Urothelium cell line (cell line): ENCODE measurements at places on chromosomes 2 and 18.

DNA sequence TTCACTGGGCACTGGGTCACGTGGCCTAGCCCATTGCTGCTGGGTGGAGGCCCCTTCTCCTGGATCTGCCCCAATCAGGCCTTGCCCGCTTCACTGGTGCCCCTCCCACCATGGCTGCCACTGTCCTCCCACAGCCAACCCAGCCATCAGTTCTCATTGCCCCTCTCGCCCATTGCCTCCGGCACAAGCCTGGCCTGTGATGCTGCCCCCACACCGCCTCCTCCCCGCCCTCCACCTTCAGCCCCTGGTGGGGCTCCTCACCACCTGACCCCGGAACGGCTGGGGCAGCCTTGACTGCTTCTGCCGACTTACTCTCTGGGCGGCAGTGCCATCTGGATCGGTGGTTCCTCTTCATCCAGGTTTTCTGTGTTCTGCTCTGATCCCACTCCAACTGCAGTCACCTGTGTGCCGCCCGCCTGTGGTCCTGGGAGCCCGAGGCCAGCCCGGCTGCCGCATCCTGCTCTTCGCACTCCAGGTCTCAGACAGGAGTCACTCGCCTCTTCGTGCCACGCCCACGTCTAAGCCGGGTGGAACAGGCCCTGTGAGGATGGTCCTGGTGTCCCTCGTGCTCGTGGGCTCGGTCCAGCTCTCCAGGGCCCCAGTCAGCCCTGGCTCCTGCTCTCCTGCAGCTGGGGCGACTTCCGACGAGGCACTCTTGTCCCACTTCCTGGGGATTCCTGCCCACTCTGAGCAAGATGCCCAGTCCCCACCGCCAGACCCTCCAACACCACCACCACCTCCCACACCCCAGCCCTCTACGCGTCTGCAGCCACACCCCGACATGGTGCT, 14.2 kb downstream of the D2HGDH start:
- no peak for DNase-seq

- no peak for DNase-seq
These were observed 185.1 kb downstream of the TCF4 start for GRCh38 chr18:55402731-55403405.

DNA sequence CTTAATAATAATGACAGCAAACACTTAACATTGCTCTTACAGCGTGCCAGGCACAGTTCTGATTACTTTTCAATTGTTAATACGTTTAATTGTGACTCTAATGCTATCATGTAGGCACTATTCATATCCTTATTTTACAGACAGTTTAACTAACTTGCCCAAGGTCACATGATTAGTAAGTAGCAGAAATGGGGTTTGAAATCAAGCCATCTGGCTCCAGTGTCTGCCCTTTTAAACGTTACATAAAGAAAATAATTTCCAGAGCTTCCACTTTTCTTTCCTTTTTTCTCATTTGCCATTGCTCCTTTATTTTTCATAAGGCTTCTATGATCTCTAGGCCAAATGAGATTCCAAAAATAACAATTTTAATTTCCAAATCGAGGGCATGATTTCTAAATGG, 50.6 kb upstream of the IKZF2 start:
- DNase-seq: no peak

GRCh38 chr2:236584521-236585384, 15.1 kb downstream of the ACKR3 start:
- no peak for DNase-seq

- DNase-seq: no peak
These were observed 255.3 kb upstream of the ID2 start for GRCh38 chr2:8426550-8426949.

DNA sequence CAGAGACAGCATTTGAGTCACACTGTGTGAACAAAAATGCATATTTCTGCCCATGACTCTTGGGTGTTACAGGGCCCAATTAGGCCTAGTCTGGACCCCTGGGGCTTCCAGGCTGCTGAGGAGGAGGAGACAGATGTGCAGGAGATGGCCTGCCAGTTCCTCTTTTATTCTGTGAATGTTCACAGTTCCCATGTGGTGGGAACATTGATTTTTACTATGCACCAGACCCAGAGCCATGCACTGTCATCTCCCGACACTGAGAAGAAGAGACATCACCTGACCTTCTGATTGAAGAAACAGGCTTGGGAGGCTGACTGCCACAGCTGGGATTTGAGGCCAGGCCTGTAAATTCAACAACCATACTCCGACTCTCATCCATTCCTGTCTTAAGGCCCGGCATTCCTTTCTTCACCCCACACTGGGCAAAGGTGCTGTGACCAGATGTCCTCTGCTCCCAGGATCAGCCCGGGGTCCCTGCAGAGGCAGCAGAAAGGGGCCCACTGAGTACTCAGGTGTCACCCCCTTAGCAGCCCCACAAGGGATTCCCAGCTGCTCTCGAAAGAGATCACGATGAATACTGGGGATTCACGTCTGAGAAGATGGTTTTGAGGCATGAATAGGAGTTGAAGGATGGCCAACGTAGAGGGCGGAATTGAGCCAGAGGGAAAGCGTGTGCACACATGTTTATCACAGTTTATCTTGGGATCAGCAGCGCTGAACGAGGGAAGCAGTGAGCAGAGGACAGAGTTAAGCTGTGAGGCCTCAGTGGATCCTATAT, 3.6 kb upstream of the TFCP2L1 start:
- no peak for DNase-seq

DNA sequence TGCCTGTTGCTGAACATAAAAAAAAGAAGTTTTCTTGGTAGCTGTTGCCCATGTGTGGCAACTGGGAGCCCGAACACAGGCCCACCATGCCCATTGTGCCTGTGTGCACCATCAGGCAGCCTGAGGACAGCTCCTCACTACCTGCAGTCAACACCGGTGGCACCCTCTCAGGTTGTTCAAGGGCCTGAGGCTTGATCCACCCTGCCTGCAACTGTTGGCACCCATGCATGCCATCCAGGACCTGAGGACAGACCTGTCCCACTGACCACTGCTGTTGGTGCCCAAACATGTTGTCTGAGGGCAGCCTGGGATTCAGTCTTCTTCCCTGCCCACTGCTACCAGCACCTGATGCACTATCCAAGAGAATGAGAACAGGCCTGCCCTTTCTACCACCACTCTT, 661.1 kb upstream of the ZNF804A start:
- no peak for DNase-seq

DNA sequence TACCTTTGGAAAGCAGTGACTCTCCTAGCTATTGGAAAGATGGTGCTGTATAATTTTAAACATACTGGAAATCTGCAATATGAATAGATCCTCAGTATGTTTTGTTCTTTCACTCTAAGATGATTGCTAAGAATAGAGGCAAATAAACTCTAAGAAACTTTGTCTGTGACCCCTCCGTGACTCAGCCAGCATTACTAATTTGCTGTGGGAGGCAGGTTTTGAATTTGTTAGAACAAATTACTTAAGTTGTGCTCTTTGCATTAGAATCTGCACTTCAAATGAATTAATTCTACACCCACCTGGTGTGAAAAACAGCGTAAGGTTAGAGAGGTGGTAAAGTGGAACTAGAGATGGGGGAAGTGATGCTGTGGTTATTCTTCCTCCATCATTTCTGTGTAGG, 142.2 kb downstream of the RAPGEF4 start:
- no peak for DNase-seq

- peak; percentile 1 for DNase-seq
These were observed 14.6 kb downstream of the ABCG8 start for GRCh38 chr2:43853141-43854081.

DNA sequence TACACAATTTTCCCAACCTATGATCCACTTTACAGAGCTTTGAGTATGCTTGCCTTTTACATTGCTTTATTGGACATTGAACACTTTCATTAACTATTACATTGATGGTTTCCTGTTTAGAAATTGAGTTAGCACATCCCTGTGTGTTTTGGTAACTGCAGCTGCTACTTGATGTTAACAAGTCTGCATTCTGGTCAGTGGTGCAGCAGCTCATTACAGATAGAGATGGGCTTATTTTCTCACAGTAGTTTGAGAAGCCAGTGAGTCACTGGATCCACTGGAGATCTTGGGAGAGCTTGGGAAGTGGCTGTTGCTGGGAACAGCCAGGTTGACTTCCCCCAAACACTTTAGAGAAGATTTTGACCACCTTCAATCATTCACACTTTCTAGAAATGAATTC, 150.5 kb downstream of the ARHGAP15 start:
- DNase-seq: no peak

DNA sequence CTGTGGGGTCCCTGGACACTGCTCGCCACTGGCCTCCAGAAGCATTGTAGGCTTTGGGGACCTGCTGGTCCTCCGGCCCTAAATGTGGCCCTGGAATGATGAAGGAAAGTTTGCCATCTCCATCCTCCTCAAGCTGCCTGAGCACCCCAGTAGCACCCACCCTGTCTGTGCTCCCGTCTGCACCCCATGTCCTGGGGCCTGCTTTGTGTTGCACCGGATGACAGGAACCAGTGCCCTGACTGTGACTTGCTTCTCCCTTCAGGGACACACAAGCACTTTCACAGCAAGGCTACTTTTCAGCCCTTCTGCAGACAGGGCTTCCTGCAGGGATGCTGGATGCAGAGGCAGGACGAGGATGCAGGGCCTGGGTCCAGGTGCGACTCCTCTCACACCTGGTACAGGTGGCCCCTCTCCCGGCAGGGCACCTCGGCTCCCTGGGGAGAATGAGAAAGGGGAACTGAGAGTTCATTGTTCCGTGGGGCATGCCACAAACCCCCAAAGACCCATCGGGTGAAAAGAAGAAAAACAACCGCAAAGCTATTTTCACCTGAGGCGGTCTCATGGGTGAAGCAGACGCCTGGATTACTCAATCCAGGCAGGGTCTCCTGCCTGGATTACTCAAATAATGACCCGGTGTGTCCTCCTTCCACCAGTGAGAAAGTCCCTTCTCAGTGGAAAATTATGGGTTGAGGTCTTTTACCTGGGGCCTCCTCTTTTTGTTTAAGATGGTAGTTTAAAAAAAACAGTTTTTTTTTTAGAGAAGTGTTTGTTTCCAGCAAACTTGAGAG, 74.9 kb downstream of the LONRF2 start:
- no peak for DNase-seq

- no peak for DNase-seq
These were observed 43.2 kb upstream of the MRPL33 start for GRCh38 chr2:27728081-27728858.

GRCh38 chr2:155965415-155966063, 367.0 kb downstream of the NR4A2 start:
- DNase-seq: peak; percentile 12

DNA sequence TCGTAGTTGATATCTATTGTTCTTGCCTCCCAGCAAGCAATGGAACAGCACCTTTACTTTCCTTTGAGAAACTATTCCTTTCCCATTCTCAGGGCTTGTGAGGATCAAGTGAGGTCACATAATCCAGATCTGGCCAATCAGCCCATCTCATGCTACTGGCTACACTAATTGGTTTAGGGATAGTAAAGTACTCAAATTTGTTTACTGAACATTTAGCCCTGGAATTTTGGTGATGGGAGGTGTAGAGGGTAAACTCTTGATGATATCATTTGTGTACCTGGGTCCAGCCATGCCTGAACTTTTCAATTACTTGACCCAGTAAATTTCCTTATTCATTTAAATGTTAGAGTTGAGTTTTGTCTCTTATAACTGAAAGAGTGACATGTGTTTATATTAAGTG, 195.8 kb upstream of the TNP1 start:
- no peak for DNase-seq

- DNase-seq: no peak
These were observed 6.6 kb downstream of the HPCAL1 start for GRCh38 chr2:10309286-10309685.

DNA sequence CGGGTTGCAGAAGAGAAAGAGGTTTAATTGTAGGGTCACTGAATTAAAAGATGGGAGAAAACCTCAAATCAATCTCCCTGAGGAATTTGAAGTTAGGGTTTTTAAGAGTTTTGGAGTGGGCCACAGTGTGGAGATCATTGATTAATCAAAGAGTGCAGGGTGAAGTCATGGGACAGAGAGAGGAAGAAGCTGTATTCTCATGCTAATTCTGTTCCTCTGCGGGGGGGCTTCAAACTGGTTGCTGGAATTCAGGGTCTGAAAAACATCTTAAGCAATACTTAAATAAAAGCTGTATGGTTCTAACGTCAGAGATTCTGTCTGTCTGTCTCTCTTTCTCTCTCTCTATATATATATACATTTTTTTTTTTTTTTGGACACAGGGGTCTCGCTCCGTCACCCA, 169.8 kb upstream of the SPATS2L start:
- DNase-seq: no peak

- peak; percentile 9 for DNase-seq
These were observed 2.2 kb downstream of the HMSD start for GRCh38 chr18:63951302-63951705.

DNA sequence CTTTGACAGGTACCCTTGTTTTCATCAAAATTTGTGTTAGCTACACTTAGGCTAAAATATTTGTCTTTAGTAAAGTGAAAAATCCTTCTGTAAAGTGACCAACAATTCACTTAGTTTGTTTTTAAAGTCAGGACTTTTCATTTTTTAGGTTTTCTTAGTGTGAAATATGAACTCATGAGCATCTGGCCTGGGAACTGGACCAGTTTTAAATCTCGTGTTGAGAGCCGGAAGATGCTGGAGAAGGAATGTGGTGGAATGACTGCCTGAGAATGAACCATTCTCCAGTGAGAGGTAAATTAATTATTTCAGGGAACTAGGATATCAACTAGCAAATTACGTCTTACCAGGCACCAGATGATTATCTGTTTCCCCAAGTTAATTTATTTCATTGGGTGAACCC, 305.7 kb downstream of the AGPS start:
- DNase-seq: no peak

- DNase-seq: no peak
These were observed 167.3 kb downstream of the ASXL3 start for GRCh38 chr18:33745151-33745795.

- no peak for DNase-seq
These were observed 86.4 kb downstream of the LIMS1 start for GRCh38 chr2:108620656-108621055.

DNA sequence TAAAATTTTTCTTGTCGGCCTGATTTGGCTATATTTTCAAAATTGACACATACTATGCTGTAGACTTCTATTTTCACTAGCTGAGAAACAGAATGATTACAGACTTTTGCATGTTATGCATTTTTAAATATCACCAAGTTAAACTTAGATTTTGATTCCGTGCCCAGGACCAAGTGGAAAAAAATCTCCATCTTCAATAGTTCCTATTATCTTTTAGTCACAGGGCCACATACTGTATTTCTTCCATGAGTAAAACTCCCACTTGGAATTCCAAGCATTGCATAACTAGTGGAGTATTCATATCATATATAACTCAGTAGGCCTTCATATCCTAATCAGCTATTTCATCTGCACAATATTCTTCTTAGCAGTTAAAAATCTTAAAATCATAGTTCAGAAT, 470.9 kb downstream of the ARHGAP15 start:
- no peak for DNase-seq

GRCh38 chr2:73999881-74000597, 15.3 kb downstream of the TET3 start:
- no peak for DNase-seq

GRCh38 chr2:197931661-197932312, 127.4 kb downstream of the PLCL1 start:
- no peak for DNase-seq
